ENCODE measurements at places on chromosomes 7 and 10. TPM values are rescaled to one million over a fixed set of nuclear protein-coding genes. Genes with fewer than 3 reads are reported as not detected.
A peak's percentile ranks its signal among the peaks of the same experiment; 100 is the strongest.

DNA sequence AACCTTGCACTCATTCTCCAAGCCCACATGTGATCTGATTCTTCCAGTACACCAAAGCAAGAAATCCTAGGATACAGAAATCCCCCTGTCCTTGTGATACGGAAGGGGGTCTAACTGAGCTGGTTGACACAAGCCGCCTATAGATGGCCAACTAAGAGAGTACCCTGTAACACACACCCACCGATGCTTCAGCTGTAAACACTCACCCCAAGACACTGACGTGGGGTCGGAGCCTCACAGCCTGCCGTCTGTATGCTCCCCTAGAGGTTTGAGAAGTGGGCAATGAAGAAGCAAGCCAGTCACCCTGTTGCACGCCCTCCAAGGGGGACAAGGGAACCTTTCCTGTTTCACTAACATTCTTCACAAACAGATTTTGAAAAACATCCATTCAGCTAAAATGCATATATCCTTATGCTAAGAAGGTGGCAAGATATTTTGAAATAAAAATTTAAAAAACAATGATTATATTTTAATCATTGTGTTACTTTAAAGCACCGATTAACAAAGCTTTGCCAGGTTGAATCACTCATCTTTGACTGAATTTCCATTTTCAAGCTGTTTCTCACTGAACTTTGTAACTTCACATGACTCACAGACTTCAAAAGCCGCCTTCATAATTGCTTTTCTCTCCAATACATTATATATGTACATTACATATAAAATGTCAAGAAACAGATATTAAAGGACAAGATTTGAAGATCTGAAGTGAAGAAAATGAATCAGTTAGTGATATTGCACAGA, 329.3 kb downstream of the ARL4A start:
- H3K36me3 ChIP-seq: no peaks in the 10 kb centered on the region
- H3K4me3 ChIP-seq: no peak overlapping the region
- DNase-seq: no peak
- H3K27me3 ChIP-seq: no peaks in the 10 kb centered on the region
- no peak overlapping the region for H3K27ac ChIP-seq

DNA sequence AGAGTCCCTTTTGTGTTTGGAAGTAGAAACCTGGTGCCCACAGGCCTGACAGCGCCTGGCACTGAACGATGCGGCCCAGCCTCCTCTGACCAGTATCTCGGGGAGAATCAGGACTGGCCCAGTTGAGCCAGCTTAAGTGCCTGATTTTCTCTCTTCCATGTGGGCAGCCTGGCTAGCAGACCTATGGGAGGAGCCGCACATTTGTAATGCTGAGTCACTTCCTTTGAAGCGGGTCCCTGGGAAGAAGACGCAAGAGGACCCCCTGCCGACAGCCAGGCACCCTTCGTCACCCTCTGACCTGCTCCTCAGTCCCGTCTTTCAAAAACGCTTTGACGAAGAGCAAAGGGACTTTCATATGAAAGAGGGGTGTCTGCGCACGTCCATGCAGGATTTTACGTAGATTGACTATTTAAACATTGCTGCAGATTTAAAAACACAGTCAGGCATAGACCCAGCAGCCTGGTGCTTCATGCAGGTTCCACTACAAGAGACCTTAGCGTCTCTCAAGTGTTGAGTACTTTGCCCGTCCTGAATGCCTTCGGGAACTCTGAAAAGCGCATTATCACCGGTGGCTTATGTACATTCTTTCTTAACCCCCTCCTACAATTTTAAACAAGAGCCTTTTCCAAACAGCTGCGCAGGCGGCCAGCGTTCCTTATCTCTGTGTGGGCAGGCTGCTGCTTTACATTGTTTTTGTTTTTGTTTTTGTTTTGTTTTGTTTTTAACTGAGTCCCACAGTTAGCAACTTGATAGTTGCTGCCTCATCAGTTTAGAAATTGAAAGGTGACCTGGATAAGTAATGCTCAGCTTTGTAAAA, 36.5 kb upstream of the AP5Z1 start:
- peak; percentile 76 for DNase-seq
- peak overlapping the region; percentile 86 for H3K27ac ChIP-seq
- peak overlapping the region; percentile 83 for H3K4me3 ChIP-seq
- H3K4me1 ChIP-seq: peaks cover 55% of the 10 kb centered on the region
- H3K36me3 ChIP-seq: peaks cover 29% of the 10 kb centered on the region
- no peaks in the 10 kb centered on the region for H3K27me3 ChIP-seq

DNA sequence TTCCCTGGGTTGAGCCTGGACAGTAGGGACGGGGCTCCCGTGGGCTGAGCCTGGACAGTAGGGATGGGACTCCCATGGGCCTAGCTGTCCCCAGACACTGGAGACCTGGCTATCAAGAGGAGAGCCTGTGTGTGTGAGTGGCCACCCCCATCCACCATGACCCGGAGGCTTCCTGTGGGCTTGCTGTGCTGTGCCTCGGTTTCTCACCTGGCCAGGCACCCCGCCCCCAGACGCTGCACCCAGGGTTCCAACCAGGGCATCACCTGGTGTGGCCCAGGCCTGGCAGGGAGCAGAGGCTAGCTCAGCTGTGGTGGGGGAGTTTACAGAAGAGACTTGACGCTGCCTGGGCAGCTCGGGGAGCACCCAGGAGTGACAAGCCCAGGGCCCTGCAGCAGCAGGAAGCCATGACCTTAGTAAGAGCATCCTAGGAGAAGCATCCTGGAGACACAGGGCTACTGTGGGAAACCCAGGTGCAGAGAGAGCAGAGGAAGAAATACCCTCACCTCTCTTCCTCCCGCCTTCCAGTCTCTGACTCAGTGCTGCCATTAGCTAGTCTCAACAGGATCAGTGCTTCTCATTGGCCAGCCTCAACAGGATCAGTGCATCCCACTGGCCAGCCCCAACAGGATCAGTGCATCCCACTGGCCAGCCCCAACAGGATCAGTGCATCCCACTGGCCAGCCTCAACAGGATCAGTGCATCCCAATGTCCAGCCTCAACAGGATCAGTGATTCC, 61.0 kb downstream of the PDGFA start:
- no peak overlapping the region for H3K4me3 ChIP-seq
- H3K4me1 ChIP-seq: no peaks in the 10 kb centered on the region
- H3K27ac ChIP-seq: no peak overlapping the region
- DNase-seq: no peak

STRIP2 gene
- total RNA-seq: 86.6 TPM

MINDY3 gene
- 16.3 TPM for total RNA-seq

Data from activated CD4-positive, alpha-beta T cell treated with anti-CD3 and anti-CD28 coated beads, Interleukin-2, amount 10 ng/mL, durations not matched to agents 24 days and 14 days (primary cell).